Activated CD4-positive, alpha-beta memory T cell treated with anti-CD3 and anti-CD28 coated beads, Interleukin-2, amount 10 ng/mL, durations not matched to agents 7 days and 5 days (primary cell): ENCODE measurements at places on chromosomes 13 and 19.

GRCh38 chr13:27834095-27834494 lies 41.8 kb downstream of the GSX1 start:
- no peak for DNase-seq

DNA sequence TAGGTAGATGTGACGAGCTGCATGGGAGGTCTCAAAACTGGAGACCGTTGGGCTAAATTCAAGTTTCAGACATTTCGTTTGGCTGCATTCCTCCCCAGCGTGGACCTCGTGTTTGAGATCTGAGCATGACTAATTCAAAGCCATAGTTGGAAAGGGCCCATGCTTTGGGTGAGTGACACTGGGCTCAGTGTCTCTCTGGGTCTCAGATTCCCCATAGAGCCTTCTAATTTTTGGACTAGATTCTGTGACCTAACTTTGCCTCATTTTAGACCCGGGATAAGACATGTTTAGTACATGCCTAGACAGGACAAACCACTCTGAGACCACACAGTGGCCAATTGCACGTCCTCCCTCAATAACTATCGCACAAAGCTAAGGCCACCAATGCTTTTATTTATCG lies 16.6 kb downstream of the CKM start:
- DNase-seq = no peak

DNA sequence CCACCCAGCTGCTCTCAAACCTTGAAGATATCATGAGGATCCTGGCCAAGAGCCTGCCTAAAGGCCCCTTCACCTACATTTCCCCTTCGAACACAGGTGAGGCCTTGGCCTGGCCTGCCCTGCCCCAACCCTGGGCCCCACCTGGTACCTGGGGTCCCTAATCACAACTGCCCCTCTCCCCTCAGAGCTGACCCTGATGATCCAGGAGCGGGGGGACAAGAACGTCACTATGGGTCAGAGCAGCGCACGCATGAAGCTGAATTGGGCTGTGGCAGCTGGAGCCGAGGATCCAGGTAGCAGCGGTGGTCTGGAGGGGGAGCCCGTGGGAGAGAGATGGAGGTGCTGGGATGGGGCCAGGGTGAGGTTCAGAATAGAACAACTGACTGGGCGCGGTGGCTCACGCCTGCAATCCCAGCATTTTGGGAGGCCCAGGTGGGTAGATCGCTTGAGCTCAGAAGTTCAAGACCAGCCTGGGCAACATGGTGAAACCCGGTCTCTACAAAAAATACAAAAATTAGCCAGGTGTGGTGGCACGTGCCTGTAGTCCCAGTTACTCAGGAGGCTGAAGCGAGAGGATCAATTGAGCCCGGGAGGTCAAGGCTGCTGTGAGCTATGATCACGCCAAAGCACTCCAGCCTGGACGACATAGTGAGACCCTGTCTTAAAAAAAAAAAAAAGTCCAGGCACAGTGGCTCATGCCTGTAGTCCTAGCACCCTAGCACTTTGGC lies 17.5 kb downstream of the DDX39A start:
- DNase-seq = no peak

- no peak for DNase-seq
Observed at GRCh38 chr19:4464815-4465581, 7.1 kb upstream of the HDGFL2 start.
